Activated T-helper 1 cell treated with Interleukin-2 at 50 U/mL for 16 hours (primary cell): ENCODE measurements at places on chromosomes 13 and 19.

- no peak for DNase-seq
These were observed 749.4 kb upstream of the SLC10A2 start for GRCh38 chr13:103815619-103816018.

DNA sequence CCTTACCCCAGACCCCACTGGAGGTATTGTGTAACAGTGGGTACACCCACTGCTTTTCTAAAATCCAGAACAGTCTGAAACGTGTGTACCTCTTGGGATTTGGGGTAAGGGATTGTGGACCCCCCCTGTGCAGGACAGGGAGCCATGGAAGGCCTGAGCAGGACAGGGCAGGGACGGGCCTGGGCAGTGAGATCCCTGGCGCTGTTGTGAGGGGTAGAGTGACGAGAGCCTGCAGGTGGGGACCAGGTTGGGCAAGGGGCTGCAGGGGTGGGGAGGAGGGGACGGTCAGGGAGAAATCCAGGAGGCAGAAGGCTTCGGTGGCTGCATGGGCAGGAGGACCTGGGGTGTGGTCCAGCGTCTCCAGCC is 28.6 kb downstream of the CNFN start:
- DNase-seq: no peak

DNA sequence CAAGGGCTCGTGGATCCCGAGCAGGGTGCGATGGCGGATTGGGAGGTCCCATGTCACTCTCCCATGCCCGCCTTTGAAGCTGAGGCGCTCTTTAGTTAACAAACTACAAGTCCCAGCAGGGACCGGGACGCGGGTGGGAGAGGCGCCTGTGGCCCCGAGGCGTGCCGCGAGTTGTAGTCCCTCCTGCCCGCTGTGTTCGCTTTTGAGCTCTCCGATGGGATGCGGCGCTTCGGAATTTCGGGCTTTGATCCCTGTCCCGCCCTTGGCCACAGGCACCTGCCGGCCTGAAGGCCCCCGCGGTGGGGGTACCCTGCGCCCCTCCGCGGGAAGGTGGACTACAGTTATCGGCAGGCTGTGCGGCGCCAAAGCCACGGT is 11.0 kb downstream of the CYTH2 start:
- DNase-seq: no peak

DNA sequence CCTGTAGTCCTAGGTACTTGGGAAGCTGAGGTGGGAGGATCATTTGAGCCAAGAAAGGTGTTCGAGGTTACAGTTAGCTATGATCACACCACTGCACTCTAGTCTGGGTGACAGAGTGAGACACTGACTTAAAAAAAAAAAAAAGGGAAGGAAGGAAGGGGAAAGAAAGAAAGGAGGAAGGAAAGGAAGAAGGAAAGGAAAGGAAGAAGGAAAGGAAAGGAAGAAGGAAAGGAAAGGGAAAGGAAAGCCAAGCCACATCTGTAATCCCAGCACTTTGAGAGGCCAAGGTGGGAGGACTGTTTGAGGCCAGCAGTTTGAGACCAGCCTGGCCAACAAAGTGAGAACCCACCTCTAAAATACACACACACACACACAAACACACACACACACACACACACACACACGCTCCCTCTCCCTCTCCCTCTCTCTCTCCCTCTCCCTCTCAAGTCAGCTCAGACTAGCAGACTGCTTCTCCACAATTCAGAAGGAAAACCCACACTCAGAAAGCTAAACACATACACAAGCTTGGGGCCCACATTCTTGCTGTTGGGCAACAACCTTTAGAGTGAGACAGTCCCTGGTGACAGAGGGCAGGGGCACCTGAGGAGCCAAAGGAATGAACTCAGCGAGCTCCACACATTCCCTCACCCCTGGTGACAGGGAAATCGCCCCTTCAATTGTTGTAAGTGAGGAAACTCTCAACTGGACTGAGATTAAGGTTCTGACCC is 2.7 kb downstream of the ZNF709 start:
- DNase-seq: no peak

DNA sequence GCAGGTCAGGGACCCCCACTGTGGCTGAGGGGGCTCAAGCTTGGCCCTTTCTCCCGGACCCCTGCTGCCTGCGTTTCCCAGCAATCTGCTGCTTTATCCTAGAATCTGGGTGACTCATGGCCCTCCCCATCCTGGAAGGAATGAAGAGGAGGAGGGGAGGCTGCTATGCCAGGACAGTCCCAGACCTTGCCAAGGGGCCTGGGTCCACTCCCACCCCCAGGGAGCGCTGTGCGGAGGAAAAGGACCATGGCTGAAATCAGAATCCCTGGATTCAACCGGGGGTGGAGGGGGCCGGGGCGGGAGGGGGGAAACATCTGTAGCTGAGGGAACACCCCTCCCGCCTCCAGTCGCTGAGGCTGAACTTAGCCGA is 20.5 kb downstream of the ZNF114 start:
- DNase-seq: no peak

- no peak for DNase-seq
These were observed 155.5 kb upstream of the STARD13 start for GRCh38 chr13:33441015-33441414.
